ENCODE measurements at places on chromosomes 13 and 19.

- no peak for DNase-seq
Measured at GRCh38 chr19:4705413-4706131, 18.1 kb downstream of the DPP9 start.

DNA sequence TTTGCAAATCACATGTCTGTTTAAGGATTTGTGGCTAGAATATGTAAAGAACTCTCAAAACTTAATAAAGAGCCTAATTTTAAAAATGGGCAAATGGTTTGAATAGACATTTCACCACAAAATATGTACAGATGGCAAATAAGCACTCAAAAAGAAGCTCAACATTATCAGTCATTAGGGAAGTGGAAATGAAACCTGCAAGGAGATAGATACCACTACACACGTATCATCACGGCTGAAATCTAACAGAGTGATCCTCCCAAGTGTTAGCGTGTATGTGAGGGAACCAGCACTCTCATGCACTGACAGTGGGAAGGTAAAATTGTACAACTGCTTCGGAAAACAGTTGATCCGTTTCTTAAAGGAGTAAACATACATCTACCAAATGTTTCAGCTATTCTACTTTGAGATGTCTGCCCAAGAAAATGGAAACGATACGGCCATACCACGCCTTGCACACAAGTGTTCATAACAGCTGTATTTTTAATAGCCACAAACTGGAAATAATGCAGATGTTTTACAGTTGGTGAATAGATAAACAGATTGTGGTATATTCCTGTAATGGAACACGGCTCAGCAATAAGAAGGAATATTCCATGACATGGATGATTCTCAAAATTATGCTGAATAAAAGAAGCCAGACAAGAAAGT is 14.5 kb downstream of the ARHGEF7 start:
- no peak for DNase-seq

DNA sequence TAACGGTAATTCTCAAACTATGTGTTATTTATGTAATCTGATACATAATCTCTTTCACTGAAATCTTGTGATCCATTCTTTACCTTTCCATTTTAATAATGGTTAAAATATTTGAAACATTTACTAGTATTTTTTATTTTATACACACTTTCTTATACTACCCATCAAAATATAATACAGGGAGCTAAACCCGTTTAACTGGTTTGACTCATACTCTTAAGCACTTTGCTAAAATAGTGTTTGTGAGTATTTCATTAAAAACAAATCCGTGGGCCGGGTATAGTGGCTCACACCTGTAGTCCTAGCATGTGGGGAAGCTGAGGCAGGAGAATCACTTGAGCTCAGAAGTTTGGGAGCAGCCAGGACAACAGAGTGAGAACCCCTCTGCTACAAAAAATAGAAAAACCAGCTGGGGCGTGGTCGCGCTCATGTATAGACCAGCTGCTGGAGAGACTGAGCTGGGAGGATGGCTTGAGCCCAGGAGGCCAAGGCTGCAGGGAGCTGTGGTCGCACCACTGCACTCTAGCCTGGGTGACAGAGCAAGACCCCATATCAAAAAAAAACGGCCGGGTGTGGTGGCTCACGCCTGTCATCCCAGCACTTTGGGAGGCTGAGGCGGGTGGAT is 43.8 kb upstream of the DCUN1D2 start:
- no peak for DNase-seq

GRCh38 chr13:85799097-85799582 is at the start of gene SLITRK6:
SLITRK6 (minus strand) TSS chr13:85799419; CDS start chr13:85796508, 2,911 bp downstream.
- no peak for DNase-seq

- no peak for DNase-seq
Measured at GRCh38 chr13:72774019-72774418, 7.7 kb downstream of the DIS3 start.

DNA sequence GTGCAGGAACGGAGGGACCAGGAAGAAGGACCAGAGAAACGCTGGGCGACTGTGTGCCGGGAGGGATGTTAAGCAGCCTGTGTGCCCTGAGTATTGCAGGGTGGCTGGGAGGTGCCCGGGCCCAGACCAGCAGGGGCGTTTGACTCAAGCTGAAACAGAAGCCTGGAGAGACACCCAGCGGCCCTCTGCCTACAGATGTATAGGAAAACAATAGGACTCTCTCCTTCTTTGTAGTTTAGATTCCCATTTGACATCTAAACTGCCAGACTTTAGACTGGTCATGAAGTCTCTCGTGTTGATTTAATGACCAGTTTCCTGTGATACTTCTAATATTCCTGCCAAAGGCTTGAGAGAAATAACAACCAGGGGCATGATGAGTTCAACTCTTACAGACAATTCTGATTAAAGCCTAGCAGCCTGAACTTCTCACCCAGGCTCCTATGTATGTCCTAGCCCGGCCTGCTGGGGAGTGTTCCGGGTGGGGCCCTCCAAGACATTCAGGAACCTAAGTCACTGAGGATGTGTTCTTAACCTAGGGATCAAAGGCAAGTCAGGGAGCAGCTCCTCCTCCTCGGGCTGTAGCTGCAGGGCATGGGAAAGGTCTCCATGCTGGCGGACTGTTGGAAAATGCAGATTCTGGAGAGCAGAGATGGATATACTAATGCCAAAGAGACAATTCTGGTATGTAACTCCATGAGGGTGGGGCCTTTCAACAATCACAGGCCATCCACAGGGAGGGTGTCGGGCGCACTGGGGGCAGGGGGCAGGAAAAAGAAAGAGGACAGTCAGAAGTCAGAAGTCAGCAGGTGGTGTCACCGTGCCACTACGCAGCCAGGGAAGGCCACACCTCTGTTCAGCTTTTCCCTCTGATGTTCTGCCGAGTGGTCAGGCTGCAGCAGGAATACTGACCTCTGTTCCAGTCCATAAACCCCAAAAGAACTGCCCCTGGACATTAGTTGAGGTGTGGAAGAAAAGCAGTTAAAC is 131.8 kb downstream of the STARD13 start:
- DNase-seq = no peak

DNA sequence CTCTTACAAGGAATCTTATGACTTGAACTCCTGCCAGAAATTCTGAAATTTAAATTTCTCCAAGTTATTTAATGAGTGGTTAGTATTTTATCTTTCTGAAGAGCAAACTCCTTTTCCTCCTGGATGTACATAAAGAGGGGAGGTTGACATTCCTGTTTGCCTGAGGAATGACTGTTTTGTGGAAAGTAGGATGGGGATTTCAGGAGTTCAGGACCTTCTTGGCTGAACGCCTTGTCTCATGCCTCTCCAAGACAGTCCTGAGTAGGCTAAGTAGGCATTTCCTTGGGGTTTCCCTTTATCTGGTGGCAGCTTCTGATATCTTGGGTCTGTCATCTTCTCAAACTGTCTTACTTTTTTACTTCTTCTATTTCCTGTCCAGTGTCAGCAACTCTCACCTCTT is 356.6 kb downstream of the TDRD3 start:
- DNase-seq = no peak

GRCh38 chr13:78600280-78600883 is 3.0 kb downstream of the POU4F1 start:
- DNase-seq = no peak

DNA sequence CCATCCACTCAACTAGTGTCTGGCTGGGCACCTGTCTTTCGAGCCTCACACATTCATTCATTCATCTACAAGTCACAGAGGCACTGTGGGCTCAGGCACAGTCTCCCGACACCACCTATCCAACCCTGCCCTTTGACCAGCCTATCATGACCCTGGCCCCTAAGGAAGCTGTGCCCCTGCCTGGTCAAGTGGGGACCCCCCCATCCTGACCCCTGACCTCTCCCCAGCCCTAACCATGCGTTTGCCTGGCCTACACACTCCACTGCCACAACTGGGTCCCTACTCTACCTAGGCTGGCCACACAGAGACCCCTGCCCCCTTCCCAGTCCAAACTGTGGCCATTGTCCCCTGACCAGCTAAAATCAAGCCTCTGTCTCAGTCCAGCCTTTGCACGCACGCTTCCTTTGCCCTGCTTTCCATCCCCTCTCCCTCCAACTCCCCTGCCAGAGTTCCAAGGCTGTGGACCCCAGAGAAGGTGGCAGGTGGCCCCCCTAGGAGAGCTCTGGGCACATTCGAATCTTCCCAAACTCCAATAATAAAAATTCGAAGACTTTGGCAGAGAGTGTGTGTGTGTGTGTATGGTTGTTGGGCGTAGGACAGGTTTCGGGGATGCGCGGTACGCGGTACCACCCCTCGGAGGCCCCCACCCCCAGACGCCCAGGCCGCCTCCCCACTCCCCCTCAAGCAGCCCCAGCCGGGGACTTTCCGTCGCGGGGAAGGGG is 404 bp upstream of the IL27RA start:
- no peak for DNase-seq

GRCh38 chr13:24221007-24221406 is 60.5 kb downstream of the SPATA13 start:
- DNase-seq = no peak

- DNase-seq = no peak
Measured at GRCh38 chr19:443005-443404, 17.8 kb downstream of the SHC2 start.

GRCh38 chr13:113860665-113861432 is 3.0 kb downstream of the GAS6 start:
- DNase-seq = no peak
